ENCODE measurements at places on chromosomes 13 and 19. TPM values are rescaled to one million over a fixed set of nuclear protein-coding genes. Genes with fewer than 3 reads are reported as not detected.

The PCDH17 gene
- 0.21 TPM for polyA plus RNA-seq

The RGCC gene
- polyA plus RNA-seq, result not detected

The ZNF799 gene
- 0.99 TPM for polyA plus RNA-seq

The TMEM259 gene
- polyA plus RNA-seq, result 138 TPM

The ELANE gene
- not detected for polyA plus RNA-seq

The CPB2 gene
- polyA plus RNA-seq, result not detected

The ZNF418 gene
- 0.13 TPM for polyA plus RNA-seq

The NCAN gene
- 0.03 TPM for polyA plus RNA-seq

The PLK5 gene
- not detected for polyA plus RNA-seq

The PROZ gene
- not detected for polyA plus RNA-seq

The TNFSF11 gene
- not detected for polyA plus RNA-seq

The ATP1A3 gene
- polyA plus RNA-seq, result 0.77 TPM

The PDX1 gene
- not detected for polyA plus RNA-seq

The CTXN1 gene
- 53.8 TPM for polyA plus RNA-seq

The ZFP36 gene
- polyA plus RNA-seq, result 19.7 TPM

The CASP14 gene
- not detected for polyA plus RNA-seq

The NLRP4 gene
- 0.02 TPM for polyA plus RNA-seq

The CPAMD8 gene
- 1.0 TPM for polyA plus RNA-seq

The ZNF132 gene
- 1.3 TPM for polyA plus RNA-seq

The IGFL3 gene
- polyA plus RNA-seq, result not detected
